ENCODE measurements at places on chromosomes 2 and 18.

DNA sequence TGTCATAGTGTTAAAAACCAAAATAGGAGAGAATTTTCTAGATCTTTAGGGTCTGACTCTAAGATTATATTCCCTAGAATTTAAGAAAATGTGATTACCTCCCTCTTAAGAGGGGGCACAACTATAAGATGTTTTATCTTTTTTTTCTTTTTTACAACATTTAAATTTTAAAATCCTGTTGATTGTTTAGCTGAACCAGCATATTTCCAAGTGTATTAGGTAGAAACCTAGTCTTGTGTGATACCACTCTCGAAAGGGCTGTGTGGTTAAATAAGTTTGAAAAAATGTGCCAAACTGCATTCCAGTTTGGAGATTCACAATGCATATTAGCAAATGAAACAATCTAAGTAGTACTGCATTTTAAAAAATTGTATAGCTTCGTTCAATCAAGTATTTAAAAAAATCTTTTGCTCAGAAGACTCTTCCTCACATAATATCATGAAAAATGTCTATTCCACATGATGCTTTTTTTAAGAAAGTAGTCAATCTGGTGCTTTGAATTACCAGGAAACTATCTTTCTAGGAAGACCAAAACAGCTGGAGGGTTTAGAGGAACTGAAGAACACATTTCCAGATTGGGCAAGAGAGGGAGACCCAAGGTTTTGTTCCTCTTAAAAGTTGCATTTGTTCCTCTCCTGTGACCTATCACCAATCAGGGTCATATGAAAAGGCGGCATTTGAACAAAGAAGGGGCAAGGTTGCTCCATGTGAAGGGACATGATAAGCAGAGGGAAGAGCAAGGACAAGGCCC, 98.8 kb downstream of the DPP4 start:
- DNase-seq: no peak

DNA sequence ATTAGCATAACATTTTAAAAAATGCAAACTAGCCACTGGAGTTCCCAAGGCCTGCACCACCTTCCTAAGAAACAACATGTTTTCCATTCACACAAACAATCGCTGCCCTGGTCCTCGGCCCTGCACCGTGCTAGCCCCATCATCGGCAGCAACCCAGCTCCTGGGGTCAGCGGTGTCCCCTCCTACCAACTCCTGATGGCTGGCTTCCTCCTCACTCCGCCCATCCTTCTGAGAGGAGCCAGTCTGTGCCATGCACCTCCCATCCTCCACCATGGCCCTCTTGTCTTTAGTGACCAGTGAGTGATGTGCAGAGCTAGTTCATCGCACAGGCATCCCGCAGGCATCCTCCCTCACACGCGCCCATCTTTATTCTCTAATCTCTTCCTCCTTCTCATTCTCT, 81.9 kb downstream of the LONRF2 start:
- no peak for DNase-seq

DNA sequence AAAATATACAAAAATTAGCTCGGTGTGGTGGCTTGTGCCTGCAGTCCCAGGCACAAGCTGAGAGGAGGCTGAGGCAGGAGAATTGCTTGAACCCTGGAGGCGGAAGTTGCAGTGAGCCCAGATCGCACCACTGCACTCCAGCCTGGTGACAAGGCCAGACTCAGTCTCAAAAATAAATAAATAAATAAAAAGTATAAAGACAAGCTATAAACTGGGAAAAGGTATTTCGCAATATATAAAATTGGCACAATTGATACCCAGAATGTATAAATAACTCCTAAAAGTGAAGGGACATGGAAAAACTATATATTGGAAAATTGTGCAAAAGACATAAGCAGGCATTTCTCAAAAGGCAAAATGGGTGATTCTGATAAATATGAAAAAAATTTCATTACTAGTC, 657.9 kb upstream of the SLC8A1 start:
- no peak for DNase-seq

- DNase-seq: no peak
Observed at GRCh38 chr2:101415220-101415619, 27.9 kb upstream of the CREG2 start.

DNA sequence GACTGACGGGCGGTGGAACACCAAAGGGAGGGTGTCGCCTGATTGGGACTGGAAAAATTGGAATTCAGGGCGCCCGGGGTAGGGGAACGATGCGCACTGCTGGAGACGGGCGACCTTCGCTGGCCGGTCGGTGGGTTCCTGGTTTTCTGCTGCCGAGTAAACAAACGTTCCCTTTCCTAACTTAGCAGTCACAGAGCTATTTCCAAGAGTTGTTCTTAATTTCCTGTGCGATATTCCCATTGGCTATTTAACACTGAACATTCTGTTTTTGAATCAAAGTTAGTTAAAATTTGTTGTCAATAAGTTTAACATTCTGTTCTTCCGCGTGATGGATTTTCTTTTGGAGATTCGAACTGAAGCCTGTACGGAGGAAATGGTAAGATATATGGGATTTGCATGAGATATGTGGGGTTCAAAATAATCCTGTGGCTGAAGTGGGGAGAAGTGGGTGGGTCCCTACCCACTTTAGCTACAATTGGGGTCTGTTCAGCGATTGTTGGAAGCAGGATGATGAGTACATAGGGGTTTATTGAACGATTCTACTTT, 862 bp downstream of the C18orf54 start:
- DNase-seq: no peak

DNA sequence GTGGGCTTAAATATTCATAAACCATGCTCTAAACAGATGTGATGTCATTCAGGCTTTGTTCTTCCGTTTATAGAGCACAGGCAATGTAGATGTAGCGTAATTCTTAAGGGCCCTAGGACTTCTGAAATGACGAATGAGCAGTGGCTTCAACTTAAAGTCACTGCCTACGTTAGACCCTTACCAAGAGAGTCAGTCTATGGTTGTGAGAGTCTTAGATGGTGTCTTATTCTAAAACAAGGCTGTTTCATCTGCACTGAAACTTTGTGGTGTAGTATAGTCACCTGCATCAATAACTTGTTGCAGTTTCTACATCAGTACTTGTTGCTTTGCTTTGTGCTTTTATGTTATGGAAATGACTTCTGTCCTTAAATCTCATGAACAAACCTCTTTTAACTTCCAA, 56.0 kb downstream of the PIK3C3 start:
- no peak for DNase-seq

DNA sequence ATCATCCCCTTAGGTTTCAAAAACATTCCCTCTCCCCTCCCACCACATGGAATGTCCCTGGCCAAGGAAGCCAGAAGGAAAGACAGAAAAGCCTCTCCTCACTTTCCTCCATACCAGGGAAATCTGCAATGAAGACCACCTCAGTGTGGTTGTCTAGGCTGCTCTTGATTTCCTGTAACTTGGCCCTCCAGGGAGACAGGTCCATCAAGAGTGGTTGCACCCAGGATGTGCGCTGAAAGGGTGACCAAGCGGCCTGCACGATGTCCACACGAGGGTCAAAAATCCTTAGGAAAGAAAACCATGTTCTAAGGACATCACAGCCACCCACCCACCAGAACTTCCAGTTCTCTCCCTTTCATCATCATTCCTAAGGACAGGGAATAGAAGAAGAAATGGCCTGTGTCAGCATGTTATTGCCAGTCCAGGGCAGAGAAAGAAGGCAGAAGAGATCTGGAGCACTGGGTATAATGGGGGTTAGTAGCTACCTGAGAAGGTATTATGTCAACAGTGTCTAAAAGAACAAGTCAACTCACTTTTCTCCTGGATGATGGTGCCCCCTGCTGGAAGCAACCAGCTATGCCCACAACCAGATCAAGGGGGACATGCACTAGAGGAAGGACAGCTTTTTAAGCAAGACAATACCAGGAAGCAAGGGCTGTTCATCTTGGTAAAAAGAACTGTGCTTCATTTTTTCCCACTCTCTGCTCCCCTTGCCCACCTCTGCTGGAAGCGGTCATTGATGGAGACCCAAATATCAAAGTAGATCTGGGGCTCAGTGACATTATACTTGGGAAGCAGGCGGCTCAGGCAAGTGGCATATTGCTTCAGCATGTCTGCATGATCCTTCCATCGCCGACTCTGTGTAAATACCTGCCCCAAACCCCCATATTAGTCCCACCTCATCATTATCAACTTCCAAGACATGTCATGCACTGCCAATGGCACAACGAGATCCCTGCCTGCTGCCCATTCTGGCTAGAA, 9.3 kb downstream of the GGCX start:
- DNase-seq: peak; percentile 81

GRCh38 chr2:52345082-52345481, 1313.2 kb upstream of the NRXN1 start:
- DNase-seq: no peak

GRCh38 chr2:18373664-18374063, 186.8 kb downstream of the RDH14 start:
- DNase-seq: no peak

DNA sequence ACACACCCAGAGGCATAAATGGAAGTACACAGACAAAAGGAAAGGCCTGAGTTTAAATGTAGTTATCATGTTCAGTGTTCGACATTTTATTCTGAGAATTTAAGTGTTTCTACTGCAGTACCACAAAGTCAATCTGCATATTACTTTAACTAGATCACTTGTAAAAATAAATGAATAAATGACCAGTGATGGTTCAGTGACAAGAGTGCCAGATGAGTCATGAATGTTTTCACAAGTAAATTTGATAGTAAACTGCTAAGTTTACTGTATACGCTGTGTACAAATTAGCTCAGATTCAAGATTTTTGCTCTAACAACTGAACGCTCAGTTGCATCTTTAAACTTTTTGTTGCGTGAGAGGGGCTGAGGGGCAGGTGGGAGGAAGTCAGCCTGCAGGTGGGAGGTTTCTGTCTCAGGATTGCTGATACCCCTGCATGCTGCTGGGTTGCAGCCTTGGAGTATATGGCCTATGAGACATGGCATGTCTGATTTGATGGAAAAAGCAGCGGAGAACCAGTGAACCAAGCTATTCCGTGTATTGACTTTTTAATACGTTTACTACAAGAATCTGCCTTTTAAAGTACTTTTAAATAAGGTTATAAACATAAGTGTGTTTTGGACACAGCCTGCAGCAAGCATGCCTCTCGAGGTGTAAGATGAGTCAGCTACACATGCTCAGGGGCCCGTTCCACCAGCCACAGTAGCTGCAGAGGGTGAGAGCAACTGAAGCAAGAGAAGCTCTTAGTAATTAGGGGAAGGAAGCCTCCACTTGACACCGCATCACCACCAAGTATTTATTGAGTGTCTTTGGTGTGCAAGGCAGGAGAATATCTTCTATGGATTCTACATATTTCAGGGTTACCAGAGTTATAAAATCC, 245.1 kb downstream of the NEDD4L start:
- no peak for DNase-seq

DNA sequence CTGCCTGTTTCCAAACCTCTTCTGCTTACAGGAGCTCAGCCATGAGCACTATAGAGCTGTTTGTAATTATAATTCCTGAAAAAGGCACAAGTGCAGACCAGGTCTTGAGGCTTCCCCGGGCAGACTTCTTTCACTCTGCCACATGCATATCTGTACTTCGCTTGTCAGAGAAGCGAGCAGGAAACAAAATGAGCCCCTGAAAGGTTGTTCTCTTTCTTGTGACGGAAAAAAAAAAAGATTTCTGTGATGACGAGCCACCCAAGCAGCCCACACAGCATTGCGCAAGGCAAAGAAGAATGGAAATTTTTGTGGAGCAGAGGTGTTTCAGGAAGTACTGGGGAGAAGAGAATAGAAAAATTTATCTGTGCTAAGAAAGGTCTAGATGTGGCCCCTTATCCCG, 54.0 kb upstream of the LINC00305 start:
- no peak for DNase-seq

DNA sequence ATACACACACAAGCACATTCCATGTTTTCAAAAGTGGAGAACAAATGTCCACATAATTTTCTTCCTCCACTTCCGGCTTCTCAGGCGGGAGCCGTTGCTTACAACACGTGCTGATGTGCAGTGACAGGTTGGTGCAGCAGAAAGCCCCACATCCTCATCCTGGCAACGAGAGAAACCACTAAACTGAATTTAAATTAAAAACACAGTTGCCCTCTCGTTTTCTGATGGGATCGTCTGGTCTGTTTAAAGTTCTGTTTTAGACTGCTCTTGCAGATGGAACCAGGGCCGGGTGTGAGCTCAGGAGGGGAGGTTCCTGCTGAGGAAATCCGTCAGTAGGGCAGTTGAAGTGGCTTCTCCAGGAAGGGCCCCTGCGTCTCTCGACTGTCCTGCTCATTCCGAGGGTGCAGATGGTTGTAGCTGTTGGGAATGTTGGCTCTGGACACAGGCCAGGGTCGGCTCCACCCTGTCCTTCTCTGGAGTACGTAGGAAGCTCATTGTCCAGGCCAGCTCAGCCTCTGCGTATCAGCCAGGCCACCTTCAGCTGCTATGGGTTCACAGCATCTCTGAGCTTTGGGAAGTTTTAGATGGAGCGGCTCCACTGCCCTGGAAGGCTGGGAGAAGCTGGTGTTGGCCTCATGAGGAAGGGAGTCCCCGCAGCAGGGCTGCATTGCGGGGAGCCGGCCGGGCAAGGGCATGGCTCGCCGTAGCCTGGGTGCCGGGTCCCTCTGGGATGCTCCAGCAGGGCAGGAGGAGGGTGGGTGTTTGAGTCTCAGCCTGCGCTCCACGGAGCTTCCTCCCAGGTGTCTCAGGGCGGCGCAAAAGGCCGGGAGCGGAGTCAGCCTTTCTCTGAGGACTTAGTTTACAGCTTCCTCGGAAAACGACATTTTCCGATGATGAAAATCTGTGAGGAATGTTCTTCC, 58.3 kb downstream of the NFATC1 start:
- no peak for DNase-seq

- no peak for DNase-seq
Observed at GRCh38 chr2:131488306-131489205, 3.6 kb downstream of the MZT2A start.

DNA sequence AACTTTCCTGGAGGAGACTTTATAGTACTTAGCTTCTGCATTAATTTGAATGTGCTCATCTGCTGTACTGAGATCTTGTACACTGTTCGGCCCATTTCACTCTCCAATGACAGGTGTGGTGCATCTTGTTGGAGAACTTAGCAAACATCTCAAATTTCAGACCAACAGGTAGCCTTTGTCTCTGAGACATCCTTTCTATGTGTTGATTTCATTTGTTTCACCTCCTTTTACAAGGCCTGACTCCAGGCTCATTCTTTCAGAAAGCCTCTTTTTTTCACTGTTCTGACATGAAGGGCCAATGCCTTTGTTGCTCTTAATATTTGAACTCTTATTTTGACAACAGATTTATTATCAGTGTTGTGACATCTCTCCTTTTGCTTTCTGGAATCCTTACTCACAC, 271.8 kb upstream of the FANCL start:
- DNase-seq: no peak

Measured in activated naive CD4-positive, alpha-beta T cell (primary cell).